ENCODE measurements at places on chromosomes 1 and 21.
A peak's percentile ranks its signal among the peaks of the same experiment; 100 is the strongest.

DNA sequence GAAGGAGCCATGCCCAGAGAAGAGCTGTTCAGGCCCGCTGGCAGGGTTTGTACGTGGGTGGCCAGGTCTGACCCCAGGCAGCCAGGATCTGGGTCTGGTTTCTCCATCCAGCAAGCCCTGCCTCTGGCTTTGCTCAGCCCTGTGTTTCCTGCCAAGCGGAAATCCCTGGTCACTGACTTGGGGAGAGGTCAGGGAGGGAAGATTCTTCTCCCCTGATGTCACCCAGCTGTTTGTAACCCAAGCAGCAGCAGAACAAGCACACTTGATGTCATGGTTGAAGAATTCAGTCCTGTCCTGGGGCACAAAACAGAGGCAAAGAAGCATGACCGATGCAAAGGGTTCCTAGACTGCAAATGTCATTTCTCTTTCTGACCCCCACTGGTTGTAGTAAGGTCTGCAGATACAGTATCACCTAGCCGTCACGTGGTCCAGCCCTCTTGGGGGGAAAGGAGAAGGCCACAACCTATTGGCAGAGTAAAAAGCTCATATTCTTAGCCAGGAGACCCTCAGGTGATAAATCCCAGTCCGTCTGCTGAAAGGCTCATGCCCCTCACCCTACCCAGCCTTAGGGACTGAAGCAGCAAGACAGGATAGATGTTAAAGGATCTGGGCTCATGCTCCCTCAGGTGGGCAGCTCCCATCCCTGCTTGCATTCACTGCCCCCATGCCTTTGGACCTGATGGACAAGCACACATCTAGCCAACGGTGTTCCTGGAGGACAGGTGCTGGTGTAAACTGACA is 120.9 kb downstream of the SYT2 start:
- DNase-seq = no peak

DNA sequence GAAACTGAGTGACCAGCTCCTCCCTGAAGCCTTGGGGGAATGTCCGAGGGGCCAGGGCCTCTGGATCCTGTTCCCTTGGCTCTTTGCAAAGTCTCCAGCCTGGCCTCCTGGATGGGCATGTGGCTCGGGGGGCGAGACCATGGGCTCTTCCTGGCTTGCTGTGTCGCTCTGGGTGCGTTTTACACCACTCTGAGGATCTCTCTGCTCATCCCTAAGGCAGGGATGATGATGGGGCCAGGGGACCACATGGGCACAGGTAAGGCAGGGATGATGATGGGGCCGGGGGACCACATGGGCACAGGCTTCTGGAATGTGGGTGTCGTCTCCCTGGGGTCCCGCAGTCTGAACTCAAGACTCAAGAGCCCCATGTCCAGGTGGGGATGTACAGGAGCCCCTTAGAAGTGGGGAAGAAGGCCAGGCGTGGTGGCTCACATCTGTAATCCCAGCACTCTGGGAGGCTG is 17.7 kb downstream of the TP73 start:
- no peak for DNase-seq

- DNase-seq = no peak
Observed at GRCh38 chr21:15010645-15011044, 54.2 kb downstream of the NRIP1 start.

GRCh38 chr1:27545271-27545670 is 55.3 kb upstream of the WASF2 start:
- DNase-seq = no peak

DNA sequence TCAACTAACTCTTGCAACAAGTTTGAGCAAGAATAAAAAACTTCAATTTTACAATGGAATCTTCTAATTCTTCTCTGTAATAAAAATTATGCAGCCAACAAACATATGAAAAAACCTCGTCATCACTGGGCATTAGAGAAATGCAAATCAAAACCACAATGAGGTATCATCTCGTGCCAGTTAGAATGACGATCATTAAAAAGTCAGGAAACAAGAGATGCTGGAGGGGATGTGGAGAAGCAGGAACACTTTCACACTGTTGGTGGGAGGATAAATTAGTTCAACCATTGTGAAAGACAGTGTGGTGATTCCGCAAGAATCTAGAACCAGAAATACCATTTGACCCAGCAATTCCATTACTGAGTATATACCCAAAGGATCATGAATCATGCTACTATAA is 327.5 kb upstream of the LYPLAL1 start:
- peak; percentile 38 for DNase-seq

- DNase-seq = no peak
Observed at GRCh38 chr1:30695439-30695841, 27.9 kb downstream of the MATN1 start.

DNA sequence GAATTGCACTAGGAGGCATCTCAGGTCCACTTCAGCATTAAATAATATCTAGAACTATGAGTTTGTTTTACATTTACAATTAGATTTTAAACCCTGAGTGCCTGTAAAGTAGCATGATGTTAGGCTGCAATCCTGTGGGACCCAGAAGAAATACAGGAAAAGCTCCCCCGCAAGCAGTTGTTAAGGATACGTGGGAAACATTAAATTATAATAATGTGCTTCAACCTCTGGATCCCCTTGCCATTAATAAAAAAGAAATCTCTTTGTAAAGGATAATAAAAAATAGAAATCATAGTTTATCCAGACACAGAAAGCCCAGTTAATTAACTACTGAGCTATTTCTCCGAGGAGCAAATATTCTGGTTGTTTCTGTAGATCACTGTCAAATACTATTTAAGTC is 106.0 kb downstream of the PCNX2 start:
- no peak for DNase-seq

- DNase-seq = no peak
Observed at GRCh38 chr1:61368876-61369275, 286.5 kb downstream of the NFIA start.

DNA sequence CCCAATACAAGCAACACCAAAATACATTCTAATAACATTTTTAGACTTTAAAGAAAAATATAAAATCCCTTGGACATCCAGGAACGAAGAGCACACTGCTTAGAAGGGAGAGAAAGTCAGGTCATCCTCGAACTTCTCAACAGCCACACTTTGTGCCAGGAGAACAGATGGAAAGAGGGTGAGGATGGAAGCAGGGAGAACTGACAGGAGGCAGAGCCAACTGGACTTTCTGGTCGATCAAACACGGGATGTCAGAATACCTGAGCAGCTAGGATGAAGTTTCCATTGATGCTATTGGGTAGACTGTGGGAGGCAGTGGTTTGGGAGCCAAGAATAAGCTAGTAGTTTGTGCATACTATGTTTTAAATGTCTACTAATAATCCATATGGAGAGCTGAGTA is 111.4 kb downstream of the TOMM20 start:
- DNase-seq = no peak

DNA sequence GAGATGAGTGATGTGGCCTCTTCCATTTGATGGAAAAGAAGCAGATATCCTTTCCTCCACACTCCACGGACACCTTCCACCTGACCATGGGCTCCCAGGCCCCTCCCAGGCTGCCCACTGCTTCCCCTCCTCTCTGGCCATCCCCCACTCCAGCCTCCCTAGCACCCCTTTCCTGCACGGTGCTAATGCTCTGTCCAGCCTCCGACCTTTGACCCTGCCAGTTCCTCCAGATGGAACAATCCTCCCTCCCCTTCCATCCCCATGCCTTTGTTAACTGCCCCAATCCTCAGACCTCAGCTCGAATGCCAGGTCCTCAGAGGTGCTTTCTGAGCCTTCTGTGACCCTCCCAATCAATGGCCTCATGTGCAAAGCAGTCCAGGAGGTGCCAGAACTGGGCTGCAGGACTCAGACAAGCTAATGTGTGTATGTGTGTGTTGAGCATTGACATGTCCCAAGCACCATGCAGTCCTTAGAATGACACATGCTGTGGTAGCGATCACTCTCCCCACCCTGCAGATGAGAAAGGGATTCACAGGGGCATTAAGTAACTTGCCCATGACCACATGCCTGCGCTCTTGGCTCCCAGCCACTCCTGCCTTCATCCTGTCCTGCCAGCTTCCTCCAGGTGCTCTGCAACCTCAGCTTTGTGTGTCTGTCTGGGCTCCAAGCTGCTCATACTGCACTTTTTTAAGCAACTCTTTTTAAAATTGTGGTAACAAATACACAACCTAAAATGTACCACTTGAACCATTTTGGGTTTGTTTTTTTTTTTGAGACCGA is 63.5 kb upstream of the EDN2 start:
- no peak for DNase-seq

DNA sequence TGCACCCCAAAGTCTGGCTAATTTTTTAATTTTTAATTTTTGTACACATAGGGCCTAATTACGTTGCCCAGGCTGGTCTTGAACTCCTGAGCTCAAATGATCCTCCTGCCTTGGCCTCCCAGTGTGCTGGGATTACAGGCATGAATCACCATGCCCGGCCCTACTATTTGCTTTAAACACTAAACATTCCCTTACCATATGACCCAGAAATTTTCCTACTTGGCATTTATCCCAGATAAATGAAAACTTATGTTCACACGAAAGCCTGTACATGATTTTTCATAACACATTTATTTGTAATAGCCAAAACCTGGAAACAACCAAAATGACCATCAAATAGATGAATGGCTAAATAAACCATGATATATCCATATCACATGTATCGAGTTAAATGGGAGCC is 35.8 kb downstream of the NDUFS5 start:
- DNase-seq = no peak
